Hair follicle dermal papilla cell (primary cell): ENCODE measurements at places on chromosomes 1 and 21. TPM values are rescaled to one million over a fixed set of nuclear protein-coding genes. Genes with fewer than 3 reads are reported as not detected.

CDCA8 gene
- 1.8 and 2.1 TPM in 2 replicates for total RNA-seq

CA14 gene
- total RNA-seq = not detected in 2 replicates

RNF115 gene
- 32.1 and 40.1 TPM in 2 replicates for total RNA-seq

IL20 gene
- total RNA-seq = not detected in 2 replicates

FCRL5 gene
- not detected in 2 replicates for total RNA-seq

EPHA10 gene
- total RNA-seq = not detected in 2 replicates

C1orf210 gene
- total RNA-seq = not detected in 2 replicates

TSPAN1 gene
- total RNA-seq = 0.65 and 1.2 TPM in 2 replicates

SMIM11 gene
- total RNA-seq = 7.9 and 10.4 TPM in 2 replicates

EVA1B gene
- 189 and 272 TPM in 2 replicates for total RNA-seq

ALDH4A1 gene
- 14.6 and 19.3 TPM in 2 replicates for total RNA-seq

LAMC1 gene
- 472 and 609 TPM in 2 replicates for total RNA-seq

TMEM269 gene
- under 0.01 TPM in 1 of 2 replicates, not detected in the other for total RNA-seq

AMY1B gene
- total RNA-seq = not detected in 2 replicates

ITLN2 gene
- not detected in 2 replicates for total RNA-seq

OR2M3 gene
- total RNA-seq = under 0.01 and 0.12 TPM in 2 replicates

ACTN2 gene
- total RNA-seq = 0.65 TPM in 1 of 2 replicates, not detected in the other

RNU1-1 gene
- total RNA-seq = under 0.01 TPM in 2 replicates

FAM151A gene
- not detected in 2 replicates for total RNA-seq

CNKSR1 gene
- total RNA-seq = not detected in 2 replicates

TDRD5 gene
- not detected in 2 replicates for total RNA-seq

NME7 gene
- total RNA-seq = 17.0 and 27.8 TPM in 2 replicates

GBP4 gene
- 0.97 and 1.3 TPM in 2 replicates for total RNA-seq

CACNA1S gene
- total RNA-seq = not detected in 2 replicates

SPRR3 gene
- not detected in 2 replicates for total RNA-seq

KIRREL1 gene
- total RNA-seq = 178 and 202 TPM in 2 replicates

OR10K2 gene
- not detected in 2 replicates for total RNA-seq

DAB1 gene
- under 0.01 and 0.49 TPM in 2 replicates for total RNA-seq

TINAGL1 gene
- total RNA-seq = 1.6 and 3.2 TPM in 2 replicates

SEMA6C gene
- total RNA-seq = 5.4 and 5.5 TPM in 2 replicates

ETNK2 gene
- 16.8 and 17.5 TPM in 2 replicates for total RNA-seq

ADAMTS5 gene
- total RNA-seq = 49.8 and 51.8 TPM in 2 replicates

TNFRSF25 gene
- total RNA-seq = 2.8 and 3.4 TPM in 2 replicates
